ENCODE measurements at places on chromosomes 5 and 9. TPM values are rescaled to one million over a fixed set of nuclear protein-coding genes. Genes with fewer than 3 reads are reported as not detected.

GRCh38 chr5:81513982-81514381 lies 120.0 kb upstream of the ACOT12 start:
- no peak for ATAC-seq

DNA sequence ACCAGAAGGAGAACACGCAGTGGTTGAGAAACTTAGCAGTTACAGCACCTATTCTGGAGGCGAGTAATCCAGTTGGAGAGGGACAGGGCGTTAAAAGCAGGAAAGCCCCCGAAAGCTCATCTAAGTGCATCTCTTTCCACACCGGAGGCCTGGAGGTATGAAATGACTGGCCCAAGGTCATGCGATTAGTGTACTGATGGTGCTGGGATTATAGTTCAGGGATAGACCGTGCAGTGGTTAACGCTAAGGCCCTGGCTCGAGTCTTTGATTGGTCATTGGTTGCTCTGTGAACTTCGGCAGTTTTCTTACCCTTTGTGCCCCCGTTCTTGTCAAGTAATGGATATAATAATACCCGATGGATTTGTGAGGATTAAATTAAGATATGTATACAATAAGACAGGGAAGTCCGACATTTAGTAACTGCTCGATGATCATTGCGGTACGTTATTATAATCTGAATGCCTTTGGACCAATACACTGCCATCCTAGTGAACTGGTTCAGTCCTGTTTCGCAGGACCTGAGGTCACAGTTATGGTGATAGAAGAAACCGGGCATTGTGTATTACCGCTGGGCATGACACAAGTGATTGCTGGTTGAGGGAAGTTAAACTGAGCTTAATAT lies 960 bp downstream of the CANX start:
- ATAC-seq: no peak

The SYNPO gene
- 38.9 TPM for total RNA-seq

The SPINK7 gene
- not detected for total RNA-seq

The SELENOP gene
- total RNA-seq: 363 TPM
